NCI-H2029 treated with DMSO at 0.1 percent for 48 hours (cell line): ENCODE measurements at places on chromosomes 4 and X.

DNA sequence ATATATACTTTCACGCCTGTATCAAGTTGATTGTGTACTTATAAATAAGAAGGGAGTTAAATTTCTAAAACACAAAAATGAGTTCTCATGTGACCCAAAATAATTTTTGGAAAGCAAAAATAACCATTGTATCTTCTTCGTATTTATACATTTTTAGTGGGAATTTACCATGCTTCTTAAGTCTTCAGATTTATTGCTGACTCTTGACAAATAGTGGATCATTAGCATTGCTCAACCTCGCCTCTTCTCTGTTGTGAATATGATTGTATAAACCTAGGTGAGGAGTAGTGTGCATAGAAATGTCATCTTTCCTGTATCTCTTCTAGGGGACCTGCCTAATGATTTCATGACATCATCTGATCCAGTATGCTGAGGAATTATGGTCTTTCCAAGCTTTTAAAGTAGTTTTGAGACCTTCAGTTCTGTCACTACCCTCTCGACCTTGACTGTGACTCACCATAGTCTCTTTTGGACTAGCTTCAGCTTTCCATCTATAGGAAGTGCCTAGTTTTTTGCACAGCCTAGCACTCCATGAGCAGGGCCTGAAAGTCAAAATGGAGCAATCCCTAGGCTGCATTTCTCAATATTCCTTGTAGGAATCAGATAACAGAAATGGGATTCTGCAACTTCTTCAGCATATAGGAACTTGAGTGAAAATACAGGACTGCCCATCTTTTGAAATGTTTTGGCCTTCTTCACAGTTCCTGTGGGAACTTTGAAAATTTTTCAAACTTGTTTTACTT lies 157.6 kb downstream of the ARX start:
- no peak for DNase-seq

- no peak for DNase-seq
These were observed 328.8 kb downstream of the ADAM29 start for GRCh38 chr4:175246941-175247340.

DNA sequence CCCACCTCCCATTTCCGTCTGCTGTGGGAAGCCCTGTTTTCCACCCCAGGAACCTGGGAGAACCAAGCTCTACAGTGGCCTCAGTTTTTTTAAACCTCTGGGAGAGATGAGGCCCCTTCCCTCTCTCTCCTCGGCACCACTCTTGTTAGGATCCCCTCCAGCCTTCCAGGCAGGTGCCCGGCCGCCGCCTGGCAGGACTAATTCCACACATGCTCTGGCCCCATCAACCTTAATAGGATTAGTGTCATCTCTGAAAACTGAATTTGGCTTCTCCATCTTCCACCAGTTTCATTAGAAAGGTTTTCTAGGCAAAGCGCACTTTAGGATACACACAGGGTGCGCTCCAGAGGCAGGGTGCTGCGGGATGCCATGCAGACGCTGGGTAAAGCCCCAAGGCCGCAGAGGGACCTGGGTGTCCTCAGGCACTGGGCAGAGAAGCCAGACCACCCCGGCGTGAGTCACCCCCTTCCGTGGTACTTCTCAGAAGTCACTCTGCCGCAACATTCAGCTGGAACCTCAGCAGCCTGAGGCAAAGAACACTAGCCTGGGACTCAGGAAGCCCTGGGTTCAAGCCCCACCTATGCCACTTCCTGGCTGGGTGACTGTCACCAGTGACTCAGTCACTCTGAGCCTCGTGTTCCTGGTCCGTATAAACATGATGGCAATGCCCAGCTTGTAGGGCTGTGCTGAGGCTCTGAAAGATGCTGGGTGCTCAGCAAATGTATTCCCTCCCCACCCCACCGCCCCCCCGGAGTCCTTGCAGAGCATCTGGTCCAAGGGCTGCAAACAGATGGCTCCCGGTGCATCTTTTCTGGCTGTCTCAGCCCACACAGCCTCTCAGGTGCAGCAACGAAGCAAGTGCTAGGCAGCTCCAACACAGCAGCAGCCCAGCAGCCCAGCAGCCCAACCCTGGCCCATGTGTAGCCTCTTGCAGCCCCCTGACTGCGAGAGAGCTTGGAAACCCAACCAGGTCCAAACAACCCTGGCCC lies 29.1 kb downstream of the PPP2R2C start:
- no peak for DNase-seq

DNA sequence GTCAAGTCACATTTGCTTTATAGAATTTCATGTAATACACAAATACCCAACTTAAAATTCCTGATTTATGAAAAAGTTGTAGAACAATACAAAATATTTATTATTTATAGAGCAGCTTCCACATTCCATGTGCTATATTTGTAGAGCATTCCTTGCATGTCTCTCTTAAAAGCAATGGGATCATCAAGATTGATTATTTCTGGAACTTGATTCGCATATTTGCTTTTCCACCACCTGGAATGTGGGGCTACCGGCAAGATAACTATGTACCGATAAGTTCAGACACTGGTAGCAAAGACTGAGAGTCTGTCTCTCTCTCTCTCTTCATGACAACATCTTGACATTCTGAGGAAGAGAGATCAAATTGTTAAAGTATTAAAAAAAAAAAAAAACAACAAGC lies 59.3 kb downstream of the MAPK10 start:
- DNase-seq = no peak

DNA sequence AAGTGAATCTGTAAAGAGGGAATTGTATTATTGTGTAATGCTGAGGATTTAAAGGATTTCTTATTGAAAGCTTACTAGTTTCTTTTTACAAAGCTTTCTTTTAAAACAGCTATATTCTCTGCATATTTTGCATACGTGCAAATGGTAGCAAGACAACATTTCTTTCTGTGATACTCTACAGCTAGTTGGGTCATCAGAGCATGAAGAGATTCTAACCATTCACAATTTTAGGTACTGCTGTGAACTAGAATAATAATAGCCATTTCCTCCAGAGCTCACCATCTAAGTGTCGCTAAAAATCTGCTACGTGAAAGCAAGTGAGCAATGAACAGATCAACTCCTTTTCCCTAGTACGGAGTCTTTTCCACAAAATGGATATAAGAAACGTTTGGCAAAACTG lies 37.3 kb downstream of the ARHGAP6 start:
- DNase-seq = no peak

DNA sequence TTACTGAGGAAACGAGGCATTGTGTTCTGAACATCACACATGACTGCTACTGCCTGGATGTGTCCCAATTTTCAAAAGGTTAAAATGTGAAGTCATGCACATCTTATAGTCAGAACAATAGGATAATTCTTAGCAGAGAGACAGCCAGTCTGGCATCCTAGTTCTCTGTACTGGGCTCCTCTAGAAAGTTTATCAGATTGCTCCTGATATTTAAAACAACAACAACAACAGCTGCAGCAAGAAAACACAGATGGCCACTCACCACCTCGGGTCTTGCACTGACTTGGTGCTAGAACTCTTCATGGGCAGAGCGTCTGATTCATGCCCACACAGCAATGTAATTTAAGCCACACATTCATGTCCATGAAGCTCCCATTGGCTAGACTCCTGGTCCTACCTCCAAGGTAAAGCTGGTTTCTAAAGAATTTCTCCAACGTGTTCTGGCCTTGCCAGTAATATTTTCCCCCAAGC lies 33.3 kb upstream of the SLC2A9 start:
- no peak for DNase-seq

GRCh38 chrX:46039526-46039925 lies 505.7 kb downstream of the ZNF674 start:
- no peak for DNase-seq

DNA sequence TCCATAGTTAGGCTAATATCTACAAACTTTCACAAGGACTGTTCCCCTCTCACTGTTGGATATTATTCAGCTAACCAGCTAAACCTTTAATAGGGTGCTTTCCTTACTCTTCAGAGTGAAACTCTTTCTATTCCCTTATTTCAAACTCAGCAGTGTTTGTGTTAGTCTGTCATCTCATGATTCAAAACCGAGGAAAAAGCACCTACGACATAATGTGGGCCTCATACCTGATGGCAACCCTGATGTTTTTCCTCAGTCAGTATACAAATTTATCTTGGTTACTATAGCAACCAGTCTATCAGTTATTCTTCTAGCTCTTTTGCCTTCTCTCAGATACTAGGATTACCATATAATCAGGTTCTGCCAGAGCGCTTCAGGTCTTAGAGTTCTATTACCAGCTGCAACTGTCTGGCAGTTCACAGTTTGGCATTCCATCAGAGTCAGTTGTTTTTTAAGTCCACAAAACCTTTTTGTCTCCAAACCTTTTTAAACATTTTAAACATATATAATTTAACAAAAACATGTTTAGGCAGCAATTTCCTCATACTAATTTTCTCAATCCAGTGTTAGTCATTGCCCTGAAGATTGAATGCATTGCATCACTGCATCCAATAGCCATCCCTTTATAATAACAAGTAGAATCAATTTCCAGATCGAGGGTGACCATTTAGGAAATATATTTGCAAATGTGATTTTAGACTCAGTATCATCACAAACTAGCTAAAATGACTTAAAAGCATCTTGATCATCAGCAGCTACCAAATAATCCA lies 7.4 kb downstream of the WDR44 start:
- DNase-seq = no peak

DNA sequence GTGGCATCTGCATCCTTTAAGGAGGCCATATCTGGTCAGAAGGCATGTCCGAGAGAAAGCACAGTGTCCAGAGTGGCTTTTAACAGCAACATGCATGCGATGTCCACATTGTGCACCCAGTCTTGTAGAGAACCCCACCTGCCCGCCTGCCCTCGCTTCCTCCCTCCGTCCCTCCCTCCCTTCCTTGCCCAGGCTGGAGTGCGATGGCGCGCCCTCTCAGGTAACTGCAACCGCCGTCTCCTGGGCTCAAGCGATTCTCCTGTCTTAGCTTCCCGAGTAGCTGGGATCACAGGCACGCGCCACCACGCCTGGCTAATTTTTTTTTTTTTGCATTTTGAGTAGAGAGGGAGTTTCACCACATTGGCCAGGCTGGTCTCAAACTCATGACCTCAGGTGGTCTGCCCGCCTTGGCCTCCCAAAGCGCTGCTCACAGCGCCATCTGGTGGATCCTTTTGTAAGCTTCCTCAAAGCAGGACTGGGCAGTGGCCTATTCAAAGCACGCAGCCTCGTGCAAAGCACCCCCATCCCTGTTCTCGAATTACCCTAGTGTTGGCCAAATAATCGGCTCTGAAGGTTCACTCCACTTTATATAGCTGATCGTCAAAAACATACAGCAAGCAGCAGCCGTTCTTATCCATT lies 15.0 kb downstream of the BRCC3 start:
- DNase-seq = no peak

GRCh38 chrX:150365051-150365989 lies 2.2 kb downstream of the MAMLD1 start:
- no peak for DNase-seq

- no peak for DNase-seq
These were observed 716.6 kb upstream of the INTU start for GRCh38 chr4:126916049-126916625.
